ENCODE measurements at places on chromosomes 12 and 14. TPM values are rescaled to one million over a fixed set of nuclear protein-coding genes. Genes with fewer than 3 reads are reported as not detected.

DNA sequence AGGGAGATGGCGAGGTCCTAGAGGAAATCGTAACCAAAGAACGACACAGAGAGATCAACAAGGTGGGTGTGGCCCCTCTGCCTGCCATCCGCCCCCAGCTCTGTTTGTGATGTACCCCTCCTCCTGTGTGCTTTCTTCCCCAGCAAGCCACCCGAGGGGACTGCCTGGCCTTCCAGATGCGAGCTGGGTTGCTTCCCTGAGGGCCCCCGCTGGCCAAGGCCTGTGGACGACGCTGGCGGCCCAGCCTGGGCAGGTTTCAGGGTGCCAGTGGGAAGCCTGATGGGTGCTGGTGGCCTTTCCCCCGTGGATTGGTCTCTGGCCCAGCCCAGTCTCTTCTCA, 2.0 kb downstream of the ARL6IP4 start:
- no peak for DNase-seq

Gene TPPP2
- not detected for total RNA-seq

Gene ESR2
- 17.0 TPM for total RNA-seq

DNA sequence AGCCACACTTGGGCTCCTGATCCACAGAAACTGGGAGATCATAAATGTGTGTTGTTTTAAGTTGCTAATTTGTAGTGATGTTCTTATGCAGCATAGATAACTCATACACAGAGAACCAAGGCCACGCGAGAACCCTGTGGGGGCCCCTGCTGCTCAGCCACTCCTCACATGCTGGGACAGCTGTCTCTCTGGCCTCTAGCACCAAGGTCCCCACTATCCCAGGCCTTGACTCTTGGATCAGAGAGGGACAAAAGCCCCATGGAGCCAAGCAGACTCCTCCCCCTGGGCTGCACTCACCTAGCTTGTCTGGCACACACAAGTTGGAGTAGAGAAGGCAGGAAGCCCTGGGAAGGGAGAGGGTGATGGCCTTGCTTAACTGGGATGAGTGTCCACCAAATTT, 11.3 kb downstream of the PLD4 start:
- DNase-seq, result no peak

DNA sequence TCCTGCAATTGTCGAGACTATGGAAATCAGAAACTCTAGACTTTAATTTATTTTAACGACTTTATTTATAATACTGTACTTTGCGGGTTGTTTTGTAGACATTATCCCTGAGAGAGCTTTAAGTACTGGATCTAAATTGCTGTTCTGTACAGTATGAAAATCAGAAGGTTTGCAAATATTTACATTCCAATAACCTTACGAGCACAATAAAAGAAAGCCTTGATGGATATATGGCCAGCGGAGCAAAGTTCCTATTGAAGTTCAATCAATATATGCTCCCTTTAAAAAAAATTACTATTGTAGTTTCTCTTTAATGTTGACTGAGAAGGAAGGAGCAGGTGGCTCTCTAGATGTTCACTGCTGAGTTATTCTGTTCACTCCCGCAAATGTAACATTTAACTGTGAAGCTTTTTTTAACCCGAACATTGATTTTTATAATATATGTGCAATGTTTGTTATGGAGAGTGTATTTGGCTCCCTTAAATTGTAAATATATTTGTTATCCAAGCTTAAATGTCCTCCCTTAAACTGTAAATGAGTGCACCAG, 235.3 kb downstream of the PLCZ1 start:
- DNase-seq, result no peak

Gene ANO2
- not detected for total RNA-seq

Gene CLEC7A
- 0.09 TPM for total RNA-seq

Gene TPCN1
- total RNA-seq, result 107 TPM

Gene GPR84
- total RNA-seq, result not detected

DNA sequence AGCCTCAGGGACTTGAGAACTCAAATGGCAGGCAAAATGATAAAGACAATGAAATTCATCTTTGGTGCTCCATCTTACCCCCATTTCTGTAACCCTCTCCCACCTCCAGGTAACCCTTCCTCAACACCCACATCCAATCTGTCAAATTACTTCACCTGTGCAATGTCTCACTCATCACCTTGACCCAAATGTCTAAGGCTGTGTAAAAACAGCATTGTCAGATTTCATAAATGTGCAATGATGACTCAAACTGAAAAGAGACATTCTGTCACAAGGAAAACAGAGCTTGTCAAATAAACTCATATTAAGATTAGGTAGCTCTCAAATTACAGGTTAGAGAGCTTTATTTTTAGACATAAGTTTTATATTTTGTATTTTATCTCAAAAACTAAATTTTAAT, 19.9 kb upstream of the COCH start:
- DNase-seq, result no peak

Gene KRT72
- total RNA-seq, result not detected

Gene TFCP2
- 36.7 TPM for total RNA-seq

DNA sequence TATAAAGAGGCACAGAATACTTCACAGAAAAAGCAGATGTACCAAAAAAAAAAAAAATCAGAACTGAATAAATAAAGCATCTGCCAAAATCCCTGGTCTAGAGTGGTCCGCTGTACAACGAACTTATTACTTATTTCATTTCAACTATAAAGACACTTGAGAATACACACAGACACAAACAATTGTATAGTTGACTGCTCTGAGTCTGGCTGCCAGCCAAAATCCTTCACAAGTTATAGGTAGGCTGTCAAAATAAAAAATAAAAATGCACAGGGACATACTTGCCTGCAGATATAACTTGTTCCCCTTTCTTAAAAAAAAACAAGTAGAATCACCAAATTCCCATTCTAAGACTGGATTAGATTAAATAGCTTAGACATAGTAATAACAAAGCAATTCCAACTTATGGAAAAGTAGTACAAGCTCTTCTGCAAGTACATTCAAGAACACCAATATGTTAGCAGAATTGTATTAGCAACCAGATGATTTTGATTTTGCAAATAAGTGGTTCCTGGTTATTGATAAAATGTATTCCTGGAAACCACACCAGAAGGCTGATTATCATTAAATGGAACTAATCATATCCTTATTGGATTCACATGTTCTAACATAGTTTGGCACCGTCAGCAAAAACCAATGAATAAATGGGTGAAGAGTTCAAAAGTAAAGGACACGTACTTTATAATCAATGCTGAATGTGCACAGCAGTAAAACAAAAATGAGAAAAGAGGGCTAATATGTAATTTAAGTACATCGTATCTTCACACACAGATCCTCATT, 248.5 kb downstream of the NELL2 start:
- DNase-seq, result no peak

Gene CD27
- total RNA-seq, result 43.8 TPM

GRCh38 chr14:42475289-42475688, 868.6 kb downstream of the LRFN5 start:
- DNase-seq, result no peak

Gene CFAP54
- 0.44 TPM for total RNA-seq

DNA sequence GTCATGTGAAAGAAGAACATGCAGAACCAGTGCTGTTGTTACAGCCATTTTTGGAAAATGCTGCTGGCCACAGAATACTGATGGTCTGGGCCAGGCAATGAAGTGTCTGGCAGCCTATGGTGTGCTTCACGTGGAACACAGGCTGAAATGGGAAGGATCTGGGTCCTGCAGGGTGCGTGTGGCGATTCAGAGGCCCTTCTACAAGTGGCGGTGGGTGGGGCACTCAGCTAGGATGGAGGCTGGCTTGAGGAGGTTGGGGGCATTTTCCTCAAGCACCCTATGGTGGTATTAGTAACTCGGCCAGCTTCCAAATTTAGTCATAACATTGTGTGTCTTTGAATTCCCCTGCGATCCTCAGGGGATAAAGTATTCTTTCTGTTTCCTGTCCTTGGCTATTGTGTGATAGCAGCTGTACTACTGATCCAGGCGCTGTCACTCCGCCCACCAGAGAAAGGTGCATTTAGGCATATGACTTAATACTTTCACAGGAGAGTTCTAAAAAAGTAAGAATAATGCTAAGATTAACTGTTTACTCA, 9.2 kb upstream of the RAD52 start:
- DNase-seq, result no peak

- no peak for DNase-seq
Observed at GRCh38 chr14:102902086-102902485, 20.4 kb upstream of the AMN start.

Gene TIMELESS
- total RNA-seq, result 35.0 TPM

DNA sequence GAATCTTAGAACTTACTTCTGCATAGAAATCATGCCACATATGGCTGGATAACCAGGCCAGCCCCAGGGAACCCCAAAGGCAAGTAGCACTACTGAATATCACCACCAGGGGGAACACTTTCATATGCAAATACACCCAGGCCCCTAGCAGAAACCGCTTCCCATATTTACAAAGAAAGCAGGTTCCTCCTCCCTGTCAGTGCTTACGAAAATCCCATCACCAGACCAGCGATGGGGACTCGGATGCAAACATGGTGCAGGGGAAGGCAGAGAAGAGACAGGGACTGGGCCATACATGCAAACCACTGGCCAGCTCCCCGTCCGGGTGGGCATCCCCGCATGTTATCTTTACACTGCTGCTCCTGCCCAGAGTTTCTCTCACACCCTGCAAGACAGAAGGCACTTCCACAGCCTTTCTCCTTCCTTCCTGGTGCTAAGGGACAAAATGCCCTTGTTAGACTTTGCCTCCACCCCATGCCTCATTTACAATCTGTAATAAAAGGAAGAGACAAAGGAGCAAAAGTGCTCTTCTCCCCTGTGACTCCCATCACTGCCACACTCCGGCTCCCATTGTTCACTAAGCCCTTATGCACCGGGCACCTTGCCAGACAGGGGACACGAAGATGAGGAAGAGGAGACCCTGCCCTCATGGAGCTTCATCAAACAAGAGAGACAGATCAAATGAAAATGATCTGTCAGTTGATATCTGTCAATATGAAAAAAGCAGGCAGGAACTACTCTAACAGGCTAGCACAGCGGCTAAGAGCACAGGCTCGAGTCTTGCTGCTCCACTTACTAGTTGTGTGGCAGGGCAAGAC, 62.3 kb downstream of the PTPN21 start:
- DNase-seq, result peak; percentile 16

Gene SDS
- total RNA-seq, result not detected

DNA sequence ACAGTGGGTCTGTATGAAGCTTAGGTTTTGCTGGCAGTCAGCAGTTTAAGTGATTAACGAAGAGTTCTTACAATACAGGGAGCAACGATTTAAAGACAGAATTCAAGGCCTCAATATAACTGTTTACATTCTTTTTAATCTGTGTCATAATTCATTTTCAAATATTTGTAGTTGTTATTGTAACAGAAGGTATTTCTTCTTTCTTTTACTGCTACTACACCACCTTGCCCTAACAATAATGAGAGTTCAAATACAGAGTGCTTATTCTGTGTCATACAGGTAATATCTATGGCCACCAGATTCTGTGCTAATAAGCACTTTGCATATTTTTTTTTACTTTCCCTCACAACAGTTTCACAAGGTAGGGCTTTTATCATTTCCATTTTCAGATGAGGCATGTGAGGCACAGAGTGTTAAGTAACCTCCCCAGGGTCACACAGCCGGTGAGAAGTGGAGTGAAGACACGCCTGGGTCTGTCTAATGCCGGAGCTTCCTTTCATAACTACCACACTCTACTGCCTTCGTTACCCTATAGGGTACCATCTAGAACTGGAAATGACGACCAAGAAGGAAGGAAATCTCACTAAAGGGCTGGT, 81.9 kb downstream of the PELI2 start:
- DNase-seq, result no peak

- DNase-seq, result no peak
Observed at GRCh38 chr12:96751626-96752025, 155.4 kb upstream of the NEDD1 start.

- DNase-seq, result no peak
Observed at GRCh38 chr12:130526813-130527212, 189.1 kb downstream of the PIWIL1 start.

Gene STAB2
- total RNA-seq, result not detected

- no peak for DNase-seq
Observed at GRCh38 chr12:55955800-55956508, 9.9 kb downstream of the PMEL start.

Gene SPTB
- 0.10 TPM for total RNA-seq

DNA sequence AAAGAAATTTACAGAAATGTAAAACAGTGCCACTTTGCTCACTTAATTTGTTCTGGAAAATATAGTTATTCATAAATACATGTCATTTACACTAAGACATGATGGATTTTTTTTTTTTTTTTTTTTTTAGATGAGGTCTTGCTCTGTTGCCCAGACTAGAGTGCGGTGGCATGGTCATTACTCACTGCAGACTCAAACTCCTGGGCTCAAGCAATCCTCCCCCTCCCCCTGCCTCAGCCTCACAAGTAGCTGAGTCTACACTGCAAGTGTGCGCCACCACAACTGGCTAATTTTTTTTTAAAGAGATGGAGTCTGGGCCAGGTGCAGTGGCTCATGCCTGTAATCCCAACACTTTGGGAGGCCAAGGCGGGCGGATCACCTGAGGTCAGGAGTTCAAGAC, 101.2 kb downstream of the PPP2R5C start:
- DNase-seq, result no peak

GRCh38 chr12:16218234-16218633, 59.3 kb downstream of the SLC15A5 start:
- DNase-seq, result no peak

Gene SLC39A5
- total RNA-seq, result 1.00 TPM

Gene AVPR1A
- not detected for total RNA-seq

GRCh38 chr14:105075379-105076295, 10.4 kb upstream of the GPR132 start:
- DNase-seq, result peak; percentile 40

Gene ESPL1
- total RNA-seq, result 8.2 TPM

DNA sequence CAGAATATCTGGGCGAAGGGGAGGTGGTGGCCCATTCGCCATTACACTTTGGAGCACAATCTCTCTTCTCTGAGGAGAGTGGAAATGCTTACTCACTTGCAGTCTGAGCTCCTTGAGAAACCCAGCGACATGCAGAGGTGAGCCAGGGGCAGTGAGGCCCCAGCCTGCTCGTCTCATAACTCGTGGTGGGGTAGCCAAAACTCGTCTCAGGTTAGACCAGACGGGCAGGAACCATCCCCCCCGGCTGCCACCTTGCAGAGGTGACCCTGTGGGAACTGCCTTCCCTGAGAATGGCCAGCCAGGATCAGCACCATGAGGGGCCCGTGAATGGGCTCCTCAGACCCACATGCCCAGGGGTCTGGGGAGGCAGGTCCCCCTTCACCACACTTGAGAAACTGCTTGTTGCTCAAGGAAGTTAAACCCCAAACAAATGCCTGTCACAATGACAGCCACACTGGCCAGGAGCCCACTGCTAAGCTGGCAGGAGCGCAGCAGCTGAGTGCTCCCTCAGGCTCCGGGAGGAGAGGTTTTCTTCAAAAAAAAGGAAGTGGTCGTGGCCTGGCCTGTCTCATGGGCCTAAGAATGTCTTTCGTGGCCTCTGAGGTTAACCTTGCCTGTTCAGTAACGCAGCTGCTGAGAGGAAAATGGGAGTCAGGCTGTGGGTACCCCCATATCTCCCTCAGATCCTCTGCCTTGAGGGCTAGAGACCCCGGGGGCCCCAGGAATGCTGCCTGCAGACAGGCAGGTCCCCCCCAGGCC, 9.2 kb upstream of the ALDH2 start:
- no peak for DNase-seq

GRCh38 chr12:110304061-110304551, 23.1 kb downstream of the ATP2A2 start:
- no peak for DNase-seq

Gene JPH4
- 1.6 TPM for total RNA-seq

Gene DPPA3
- total RNA-seq, result not detected

Gene INHBC
- total RNA-seq, result 0.10 TPM
